ENCODE measurements at places on chromosomes 11 and 22. TPM values are rescaled to one million over a fixed set of nuclear protein-coding genes. Genes with fewer than 3 reads are reported as not detected.

The ANKK1 gene
- total RNA-seq = not detected

The SLC5A4 gene
- total RNA-seq = not detected

The HTATIP2 gene
- 83.6 TPM for total RNA-seq

The NEFH gene
- 0.58 TPM for total RNA-seq

The ARHGAP20 gene
- 1.2 TPM for total RNA-seq

The OR2D2 gene
- not detected for total RNA-seq

The POU2AF2 gene
- total RNA-seq = not detected

The OR56A1 gene
- total RNA-seq = not detected

The KCNJ5 gene
- not detected for total RNA-seq

The ASPHD2 gene
- 0.86 TPM for total RNA-seq

The GRM5 gene
- total RNA-seq = not detected

The EMID1 gene
- not detected for total RNA-seq

The MGAT3 gene
- not detected for total RNA-seq

The PKNOX2 gene
- total RNA-seq = under 0.01 TPM

The SLC17A6 gene
- not detected for total RNA-seq

The IGLL1 gene
- not detected for total RNA-seq

Measured in myometrial cell (primary cell).